ENCODE measurements at places on chromosomes 13 and 19.
A peak's percentile ranks its signal among the peaks of the same experiment; 100 is the strongest.

- no peak for DNase-seq
Measured at GRCh38 chr19:43511324-43511723, 6.8 kb upstream of the PHLDB3 start.

- no peak for DNase-seq
Measured at GRCh38 chr19:58450856-58451357, 515 bp upstream of the ZNF324B start.

GRCh38 chr19:54247106-54247930 lies 4.7 kb upstream of the LILRA6 start:
- DNase-seq: no peak

DNA sequence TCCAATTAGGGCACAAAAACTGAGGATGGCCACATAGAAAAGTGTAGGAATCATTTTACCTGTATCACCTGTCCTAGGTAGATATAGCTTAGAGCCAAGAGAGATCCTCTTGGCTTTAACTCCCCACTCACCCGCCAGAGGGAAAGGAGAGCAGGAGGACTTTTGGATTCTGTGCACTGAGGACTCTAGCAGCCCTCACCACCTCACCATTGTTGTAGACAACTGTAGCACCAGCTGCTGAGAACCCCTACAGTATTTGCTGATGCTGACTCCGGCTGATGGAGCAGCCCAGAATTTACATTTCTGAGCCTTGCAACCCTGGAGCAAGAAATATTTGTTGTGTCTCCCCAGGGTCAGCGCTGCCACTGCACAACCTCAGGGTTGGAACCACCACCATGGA lies 2044.4 kb downstream of the OLFM4 start:
- no peak for DNase-seq

GRCh38 chr13:76153239-76153638 lies 517.1 kb downstream of the LMO7 start:
- DNase-seq: no peak

GRCh38 chr13:105665284-105665683 lies 870.2 kb downstream of the EFNB2 start:
- DNase-seq: peak; percentile 15

DNA sequence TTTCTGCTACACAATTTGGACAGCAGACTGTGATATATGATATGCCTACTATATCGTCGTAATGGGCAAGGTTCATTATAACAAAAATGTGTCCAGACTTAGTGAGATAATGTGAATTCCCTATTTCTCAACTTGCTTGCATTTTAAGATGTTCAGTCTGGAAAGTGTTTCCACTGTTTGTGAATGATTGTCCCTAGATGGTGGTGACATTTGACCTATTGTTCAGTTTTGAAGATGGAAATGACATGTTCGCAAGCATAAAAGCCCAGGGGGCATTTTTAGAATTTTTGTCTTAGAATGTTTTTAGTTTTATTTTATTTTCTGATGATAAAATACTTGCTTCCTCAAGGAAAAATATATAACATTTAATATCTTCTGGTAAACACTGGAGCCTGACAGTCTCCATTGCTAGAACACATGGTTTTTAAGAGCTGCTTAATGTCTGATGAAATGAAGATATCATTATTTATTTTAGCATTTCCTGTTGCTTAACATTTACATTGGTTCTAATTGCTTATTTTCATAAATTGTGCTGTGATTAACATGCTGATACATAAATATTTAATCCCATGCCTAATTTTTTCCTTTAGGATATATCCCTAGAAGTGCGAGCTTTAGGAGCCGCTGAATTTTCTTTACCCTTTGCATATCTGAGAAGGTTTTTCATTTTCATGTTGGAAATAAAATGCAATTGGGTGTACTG lies 27.1 kb downstream of the MBNL2 start:
- no peak for DNase-seq

DNA sequence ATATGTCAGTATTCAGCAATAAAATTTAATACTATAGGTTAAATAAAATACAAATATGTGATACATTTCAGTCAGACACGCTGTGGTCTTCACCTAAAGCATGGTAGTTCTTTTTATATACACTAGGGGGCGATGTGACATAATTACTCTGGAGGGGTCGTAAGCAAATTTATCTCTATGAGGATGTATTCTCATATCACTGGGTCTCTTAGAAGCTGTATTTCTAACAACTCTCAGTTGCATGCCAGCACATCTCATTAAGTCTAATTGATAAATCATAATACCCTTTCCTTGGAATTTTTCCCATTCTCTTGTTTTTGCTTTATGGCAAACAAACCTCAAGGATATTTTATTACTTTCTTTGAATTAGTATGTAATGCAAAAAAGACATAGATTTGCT lies 3.9 kb upstream of the PCDH17 start:
- DNase-seq: no peak

- peak; percentile 81 for DNase-seq
Measured at GRCh38 chr19:47243776-47244547, 12.4 kb upstream of the CCDC9 start.

- peak; percentile 45 for DNase-seq
Measured at GRCh38 chr13:49457221-49457620, 13.1 kb downstream of the SETDB2 start.

- no peak for DNase-seq
Measured at GRCh38 chr19:19260417-19261214, 12.5 kb downstream of the TM6SF2 start.

DNA sequence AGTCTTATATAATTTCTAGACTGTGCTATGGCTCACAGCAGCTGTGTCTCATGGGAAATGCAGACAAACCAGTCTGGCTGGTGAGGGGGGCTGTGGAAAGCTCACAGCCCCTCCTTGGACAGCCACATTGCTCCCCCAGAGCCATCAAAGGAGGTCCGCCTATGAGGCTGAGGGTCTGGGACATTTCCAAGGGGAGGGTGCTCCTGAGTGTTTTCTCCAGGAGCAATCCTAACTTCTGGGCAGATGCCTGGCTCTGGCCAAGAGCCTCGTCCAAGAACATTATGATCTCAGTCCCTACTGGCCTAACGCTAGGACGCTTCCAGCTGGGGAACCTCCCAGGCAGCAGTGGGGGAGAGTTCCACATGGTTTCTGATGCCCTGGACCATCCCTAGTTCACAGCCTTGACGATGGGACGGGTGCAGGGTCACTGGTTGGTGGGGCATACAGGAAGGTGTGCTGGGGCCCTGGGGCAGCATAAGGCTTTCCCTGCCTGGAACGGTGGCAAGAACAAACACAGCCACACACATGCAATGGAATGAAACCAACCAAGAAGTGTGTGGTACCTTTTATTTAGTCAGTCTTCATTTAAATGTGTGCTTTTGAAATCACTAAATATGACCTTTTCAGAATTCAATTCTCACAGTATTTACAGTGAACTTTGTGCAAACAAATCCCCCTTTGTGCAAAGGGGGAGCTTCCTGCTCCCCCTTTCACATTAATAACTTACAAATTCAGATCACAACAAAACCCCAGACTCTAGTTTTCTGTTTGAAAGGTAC lies 60.6 kb downstream of the CDADC1 start:
- peak; percentile 42 for DNase-seq

- no peak for DNase-seq
Measured at GRCh38 chr13:39020853-39021462, 16.9 kb downstream of the PROSER1 start.

GRCh38 chr19:18165794-18166544 lies 7.6 kb upstream of the IFI30 start:
- no peak for DNase-seq

Data from GM04503 (cell line).